ENCODE measurements at places on chromosomes 11 and 22.
A peak's percentile ranks its signal among the peaks of the same experiment; 100 is the strongest.

GRCh38 chr22:46984751-46985506 is 222.5 kb downstream of the TBC1D22A start:
- peak; percentile 19 for DNase-seq

- no peak for DNase-seq
Measured at GRCh38 chr11:64660706-64661105, 62.3 kb downstream of the NRXN2 start.

- no peak for DNase-seq
Measured at GRCh38 chr11:9838229-9838628, 174.4 kb downstream of the SWAP70 start.

GRCh38 chr22:48842976-48843375 is 984.7 kb downstream of the BRD1 start:
- no peak for DNase-seq

GRCh38 chr11:1260023-1260501 is 37.2 kb downstream of the MUC5B start:
- no peak for DNase-seq

DNA sequence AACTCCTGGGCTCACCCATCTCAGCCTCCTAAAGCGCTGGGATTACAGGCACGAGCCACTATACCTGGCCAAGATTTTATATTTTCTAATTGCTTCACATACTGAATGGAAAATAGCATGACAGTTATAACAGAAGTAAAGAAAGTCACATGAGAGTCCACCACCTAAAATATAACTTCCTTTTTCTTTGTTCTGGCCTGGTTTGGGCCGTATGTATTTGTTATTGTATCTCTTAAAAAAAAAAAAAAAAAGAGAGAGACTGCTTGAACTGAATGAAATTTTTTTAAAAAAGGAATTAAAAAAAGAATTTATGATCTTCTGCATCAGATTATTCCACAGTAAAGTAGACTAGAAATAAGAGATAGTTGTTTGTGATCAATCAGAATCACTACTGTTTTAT is 86.0 kb upstream of the GRIK4 start:
- no peak for DNase-seq

DNA sequence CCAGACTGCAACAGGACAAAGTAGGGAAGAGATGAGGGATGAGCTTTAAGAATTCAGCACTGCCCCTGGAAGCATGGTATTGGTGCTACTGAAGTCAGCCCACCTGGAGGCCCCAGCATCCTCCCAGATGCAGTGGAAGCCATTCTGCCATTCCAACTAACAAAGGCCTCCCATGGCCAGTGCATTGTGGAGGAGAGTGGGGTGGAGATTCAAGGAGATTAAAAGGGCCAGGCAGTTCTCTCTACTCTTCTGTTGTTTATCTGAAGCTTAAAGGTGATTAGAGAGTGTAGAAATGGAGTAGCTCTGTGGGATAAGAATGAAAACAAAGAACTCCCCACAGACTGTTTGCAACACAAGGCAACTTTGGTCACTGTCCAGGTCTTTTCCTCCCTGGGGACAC is 24.1 kb upstream of the TSKU start:
- DNase-seq: no peak

- DNase-seq: no peak
Measured at GRCh38 chr22:49628391-49629260, 199.0 kb downstream of the BRD1 start.

DNA sequence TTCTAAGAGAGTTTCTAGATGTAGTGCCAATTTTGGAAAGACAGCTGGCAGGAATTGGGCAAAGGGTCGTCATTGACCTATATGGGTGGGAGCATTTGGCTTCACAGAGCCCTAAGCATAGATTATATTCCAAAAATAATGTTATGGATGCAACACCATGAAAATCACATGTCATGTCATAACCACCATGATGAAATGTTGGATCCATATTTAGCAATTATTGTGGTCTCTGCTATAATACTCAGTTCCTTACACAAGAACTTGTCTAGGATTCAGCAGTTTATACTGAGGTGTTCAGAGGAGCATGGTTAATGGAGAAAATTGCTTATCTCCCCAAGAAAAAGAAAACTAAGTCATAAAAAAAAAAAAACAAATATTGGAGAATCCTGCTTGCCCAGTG is 31.6 kb downstream of the NTM start:
- no peak for DNase-seq

DNA sequence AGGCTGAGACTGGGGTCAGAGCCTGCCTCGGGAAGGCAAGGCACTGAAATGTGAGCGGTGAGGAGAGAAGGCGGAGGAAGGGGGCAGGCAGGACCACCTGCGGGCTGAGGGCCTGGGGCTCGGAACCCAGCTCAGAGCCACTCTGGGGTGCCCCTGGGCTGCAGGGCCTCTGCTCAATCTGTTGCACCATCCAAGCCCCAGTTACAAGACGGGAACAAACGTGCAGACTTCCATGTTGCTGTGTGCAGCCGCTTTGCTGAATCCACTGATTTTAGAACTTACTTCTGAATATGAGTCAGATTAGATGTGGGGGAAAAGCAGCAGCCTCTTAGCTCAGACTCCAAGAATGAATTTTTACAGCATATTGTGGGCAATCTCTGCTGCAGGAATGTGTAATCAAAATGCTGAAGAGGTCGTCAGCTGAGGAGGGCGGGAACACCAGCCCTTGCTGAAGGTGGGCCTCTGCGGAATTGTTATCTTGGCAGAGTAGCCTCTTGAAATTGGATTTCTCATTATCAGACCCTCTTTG is 21.6 kb downstream of the PARVG start:
- DNase-seq: peak; percentile 73

GRCh38 chr22:43314611-43315010 is 28.6 kb downstream of the SCUBE1 start:
- DNase-seq: no peak

DNA sequence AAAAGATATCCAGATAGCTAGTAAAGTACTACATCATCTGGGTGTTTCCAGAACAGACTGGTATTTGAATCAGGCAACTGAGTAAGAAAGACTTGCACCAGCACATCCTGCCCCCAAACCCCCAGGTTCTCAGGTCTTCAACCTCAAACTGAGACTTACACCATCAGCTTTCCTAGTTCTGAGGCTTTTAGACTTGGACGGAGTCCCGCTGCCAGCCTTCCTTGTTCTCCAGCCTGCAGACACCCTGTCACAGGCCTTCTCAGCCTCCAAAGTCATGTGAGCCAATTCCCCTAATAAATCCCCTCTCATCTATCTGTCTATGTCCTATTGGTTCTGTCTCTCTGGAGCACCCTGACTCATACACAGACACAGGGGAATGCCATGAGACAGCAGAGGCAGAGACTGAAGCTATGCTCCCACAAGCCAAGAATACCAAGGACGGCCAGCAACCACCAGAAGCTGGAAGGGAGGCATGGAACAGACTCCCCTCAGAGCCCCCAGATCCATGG is 10.9 kb downstream of the SMCO4 start:
- DNase-seq: no peak

- DNase-seq: no peak
Measured at GRCh38 chr11:22577854-22578253, 47.8 kb downstream of the FANCF start.

DNA sequence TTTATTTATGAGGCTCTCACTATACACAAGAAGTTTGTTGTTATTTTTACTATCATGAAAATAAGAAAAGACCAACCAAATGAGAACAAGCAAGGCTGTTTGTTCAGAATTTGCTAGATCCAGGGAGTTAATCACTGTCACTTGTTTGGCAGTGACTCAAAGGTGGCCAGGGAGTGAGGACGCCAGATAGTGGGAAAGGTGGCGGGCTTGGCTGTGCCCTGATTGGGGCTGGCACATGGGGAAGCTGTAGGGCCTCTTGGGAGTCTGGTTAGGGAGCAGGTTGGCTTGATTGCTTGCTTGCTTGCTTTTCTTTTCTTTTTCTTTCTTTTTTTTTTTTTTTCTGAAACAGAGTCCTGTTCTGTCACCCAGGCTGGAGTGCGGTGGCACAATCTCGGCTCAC is 53.1 kb upstream of the SLC22A12 start:
- no peak for DNase-seq

- no peak for DNase-seq
Measured at GRCh38 chr11:72114570-72114969, 2.1 kb upstream of the ANAPC15 start.

- no peak for DNase-seq
Measured at GRCh38 chr22:39220890-39221850, 23.6 kb downstream of the PDGFB start.

DNA sequence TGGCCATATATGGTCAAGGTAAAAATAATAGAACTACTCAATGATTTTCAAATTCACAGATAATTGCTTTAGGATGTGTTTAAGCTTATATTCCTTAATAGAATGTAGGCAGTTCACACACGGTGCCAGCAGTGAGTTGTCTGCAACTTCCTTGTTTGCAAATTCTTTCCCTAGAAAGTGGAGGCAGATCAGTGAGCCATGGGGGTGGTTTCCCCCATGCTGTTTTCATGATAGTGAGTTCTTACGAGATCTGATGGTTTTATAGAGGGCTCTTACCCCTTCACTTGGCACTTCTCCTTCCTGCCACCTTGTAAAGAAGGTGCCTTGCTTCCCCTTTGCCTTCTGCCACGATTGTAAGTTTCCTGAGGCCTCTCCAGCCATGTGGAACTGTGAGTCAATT is 111.8 kb upstream of the LMO1 start:
- DNase-seq: no peak

DNA sequence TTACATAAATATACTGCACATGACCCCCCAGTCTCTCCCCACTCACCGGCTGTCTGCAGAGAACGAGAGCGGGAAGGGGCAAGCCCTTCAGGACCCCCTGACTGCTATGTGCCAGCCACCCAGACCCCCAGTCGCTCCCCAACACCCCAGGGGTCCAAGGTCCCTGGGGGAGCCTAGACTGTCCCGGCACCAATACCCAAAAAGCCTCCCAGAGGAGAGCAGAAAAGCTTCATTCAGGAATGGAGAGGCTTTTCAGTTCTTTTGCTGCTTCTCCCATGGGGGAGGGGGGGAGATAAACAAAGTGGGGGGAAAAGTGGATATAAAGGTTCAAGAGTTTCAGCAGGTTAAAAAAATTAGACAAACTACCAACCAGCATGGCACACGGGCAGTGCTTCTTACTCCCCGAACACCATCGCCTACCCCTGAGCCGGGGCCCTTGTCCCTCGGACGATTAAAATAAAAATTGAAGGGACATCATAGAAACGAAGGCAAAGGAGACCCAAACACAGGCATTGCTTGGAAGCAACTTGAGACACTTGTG is 1.3 kb downstream of the CSNK1E start:
- DNase-seq: no peak

- DNase-seq: no peak
Measured at GRCh38 chr11:126839496-126839895, 161.1 kb downstream of the KIRREL3 start.

- no peak for DNase-seq
Measured at GRCh38 chr11:128734103-128734831, 40.4 kb downstream of the FLI1 start.

DNA sequence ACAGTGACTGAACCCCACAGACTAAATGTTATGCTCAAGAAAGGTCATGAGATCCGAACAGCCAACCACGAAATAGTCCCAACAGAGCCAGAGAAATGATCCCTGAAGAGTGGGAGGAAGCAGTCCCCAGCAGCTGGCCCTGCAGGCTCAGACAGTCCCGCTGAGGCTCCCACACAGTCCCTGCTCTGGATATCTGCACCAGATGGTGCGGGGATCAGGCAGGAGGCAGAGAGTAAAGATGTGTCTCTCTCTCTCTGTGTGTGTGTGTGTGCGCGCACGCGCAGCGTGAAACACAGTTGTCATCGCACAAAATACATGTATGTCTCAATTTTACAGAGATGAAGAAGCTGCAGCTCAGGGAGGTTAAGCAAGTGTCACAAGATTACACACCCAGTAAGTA is 27.9 kb downstream of the GUCY1A2 start:
- no peak for DNase-seq

DNA sequence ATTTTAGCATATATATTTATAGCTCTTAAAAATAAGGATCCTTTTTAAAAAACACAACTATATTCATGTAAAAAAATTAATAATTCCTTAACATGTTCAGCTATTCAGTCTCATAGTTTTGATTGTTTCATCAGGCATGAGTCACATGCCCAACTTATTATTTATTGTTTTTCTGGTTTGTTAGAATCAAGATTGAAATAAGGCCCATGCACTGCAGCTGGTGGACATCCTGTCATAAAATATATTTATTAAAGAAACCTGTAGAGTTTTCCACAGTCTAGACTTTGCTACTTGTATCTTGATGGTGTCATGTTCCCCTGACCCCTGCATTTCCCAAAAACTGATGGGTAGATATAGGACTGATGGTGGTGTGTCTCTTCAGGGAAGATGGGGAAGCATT is 77.4 kb downstream of the PARVA start:
- DNase-seq: no peak

- DNase-seq: no peak
Measured at GRCh38 chr22:20022978-20023613, 2.2 kb downstream of the TANGO2 start.

DNA sequence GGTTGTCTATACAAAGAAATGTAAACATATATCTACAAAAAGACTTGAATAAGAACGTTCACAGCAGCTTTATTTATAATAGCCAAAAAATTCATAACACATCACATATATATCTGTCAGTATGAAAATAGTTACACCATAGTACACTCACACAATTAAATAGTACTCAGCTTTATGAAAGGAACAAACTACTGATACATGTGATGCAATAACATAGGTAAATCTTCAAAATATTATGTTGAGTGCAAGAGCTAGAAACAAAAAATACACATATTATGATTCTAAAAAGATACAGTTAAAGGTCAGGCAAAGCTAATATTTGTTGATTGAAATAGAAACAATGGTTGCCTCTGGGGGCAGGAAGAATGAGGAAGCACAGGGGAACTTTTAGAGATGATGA is 6.6 kb downstream of the MRGPRX2 start:
- DNase-seq: no peak

DNA sequence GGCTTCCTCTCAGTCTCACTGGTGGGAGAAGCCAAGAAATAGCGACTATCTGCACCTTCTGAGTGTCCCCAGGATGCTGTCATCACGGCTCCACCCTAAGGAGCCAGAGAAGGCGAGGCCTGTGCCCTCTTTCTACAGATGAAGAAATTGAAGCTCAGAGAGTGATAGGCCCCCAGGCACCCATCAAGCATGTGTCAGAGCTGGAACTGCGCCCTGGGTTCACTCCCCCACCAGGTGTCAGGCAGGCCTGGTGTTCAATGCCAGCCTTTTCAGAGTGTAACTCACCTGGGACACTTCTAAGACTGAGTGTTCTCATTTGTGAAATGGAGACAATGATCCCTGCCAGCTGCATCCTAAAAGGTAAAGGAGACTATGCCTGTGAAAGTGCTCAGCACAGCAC is 127.3 kb upstream of the SEZ6L start:
- DNase-seq: no peak

DNA sequence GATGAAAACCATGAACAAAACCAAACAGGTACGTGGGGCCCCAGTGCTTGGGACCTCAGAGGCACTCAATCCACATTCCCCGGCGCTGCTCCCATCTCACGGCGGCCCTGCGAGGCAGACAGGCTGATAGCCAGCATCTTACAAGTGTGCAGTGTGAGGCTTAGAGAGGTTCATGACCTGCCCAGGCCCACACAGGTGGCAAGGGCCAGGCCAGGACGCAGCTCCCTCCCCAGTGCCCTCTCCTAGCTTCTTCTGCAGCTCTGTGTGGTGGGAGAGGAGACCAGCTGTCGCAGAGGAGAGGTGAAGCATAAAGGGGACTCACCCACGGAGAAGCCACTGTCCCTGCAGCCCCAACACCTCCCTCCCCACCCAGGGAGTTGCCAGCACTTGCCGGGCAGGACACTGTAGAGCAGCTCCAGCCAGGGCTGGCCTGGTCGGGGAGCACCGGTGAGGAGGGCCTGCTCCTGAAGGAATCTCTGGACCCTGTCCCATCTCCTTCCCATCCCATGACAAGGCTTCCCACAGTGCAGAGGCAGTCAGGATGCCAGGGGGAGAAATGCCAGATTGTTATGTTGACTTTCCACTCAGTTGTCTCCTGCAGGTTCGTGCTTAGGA is 92.4 kb upstream of the TMEM45B start:
- no peak for DNase-seq
